Anterior cingulate cortex (tissue), 58 donors: ENCODE measurements at places on chromosomes 16 and 17.

DNA sequence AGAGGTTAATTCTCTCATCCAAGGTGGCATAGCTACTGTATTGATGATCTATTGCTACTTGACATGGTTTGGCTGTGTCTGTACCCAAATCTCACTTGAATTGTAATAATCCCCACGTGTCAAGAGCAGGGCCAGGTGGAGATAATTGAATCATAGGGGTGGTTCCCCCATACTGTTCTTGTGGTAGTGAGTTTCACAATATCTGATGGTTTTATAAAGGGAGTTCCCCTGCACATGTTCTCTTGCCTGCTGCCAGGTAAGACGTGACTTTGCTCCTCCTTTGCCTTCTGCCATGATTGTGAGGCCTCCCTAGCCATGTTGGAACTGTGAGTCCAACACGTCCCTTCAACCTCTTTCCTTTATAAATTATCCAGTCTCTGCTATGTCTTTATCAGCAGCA, 22.9 kb upstream of the CPPED1 start:
- no peak for DNase-seq

DNA sequence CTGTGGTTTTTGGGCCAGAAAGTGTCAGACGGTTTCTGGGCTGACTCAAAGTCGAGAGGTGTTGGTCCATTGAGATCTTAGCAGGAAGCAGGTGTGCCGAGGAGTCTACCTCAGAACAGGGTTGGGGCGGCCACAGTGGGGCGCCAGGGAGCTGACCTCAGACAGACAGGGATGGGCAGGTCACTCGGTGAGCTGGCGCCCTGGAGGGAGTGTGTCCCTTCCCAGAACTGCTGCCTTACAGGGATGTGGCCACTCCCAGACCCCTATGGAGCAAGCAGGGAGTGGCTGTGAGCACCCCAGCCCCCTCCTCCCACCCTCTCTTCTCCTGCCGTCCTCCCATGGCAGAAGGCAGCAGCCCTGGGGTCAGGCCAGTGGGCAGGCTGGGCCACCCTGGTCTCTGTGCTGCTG, 14.0 kb upstream of the DPEP1 start:
- no peak for DNase-seq

- DNase-seq = no peak
These were observed 57.9 kb upstream of the PLCG2 start for GRCh38 chr16:81720973-81721906.

DNA sequence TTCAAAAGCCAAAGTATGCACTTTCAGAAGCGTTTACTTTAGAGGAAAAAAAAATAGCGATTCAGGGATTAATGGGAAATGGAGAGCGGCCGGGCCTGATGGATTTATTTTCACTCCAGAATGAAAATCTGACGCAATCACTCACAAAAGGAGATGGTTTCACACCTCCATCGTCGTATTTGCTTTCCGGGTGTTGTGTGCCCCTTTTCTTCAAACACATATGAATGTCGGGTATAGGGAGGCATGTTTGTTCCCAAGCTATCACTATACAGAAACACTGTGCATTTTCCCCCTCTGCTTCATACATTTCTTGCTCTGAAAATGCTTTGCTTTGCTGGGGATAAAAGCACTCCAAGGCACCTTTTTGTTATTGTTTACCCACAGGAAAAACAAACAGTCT, 562.2 kb upstream of the ZFHX3 start:
- DNase-seq = no peak

- no peak for DNase-seq
These were observed 226.5 kb upstream of the GSE1 start for GRCh38 chr16:85386467-85387170.

- DNase-seq = no peak
These were observed 43.5 kb downstream of the CFAP20 start for GRCh38 chr16:58085584-58086251.

- no peak for DNase-seq
These were observed 4.1 kb downstream of the CYLD start for GRCh38 chr16:50745940-50746339.

DNA sequence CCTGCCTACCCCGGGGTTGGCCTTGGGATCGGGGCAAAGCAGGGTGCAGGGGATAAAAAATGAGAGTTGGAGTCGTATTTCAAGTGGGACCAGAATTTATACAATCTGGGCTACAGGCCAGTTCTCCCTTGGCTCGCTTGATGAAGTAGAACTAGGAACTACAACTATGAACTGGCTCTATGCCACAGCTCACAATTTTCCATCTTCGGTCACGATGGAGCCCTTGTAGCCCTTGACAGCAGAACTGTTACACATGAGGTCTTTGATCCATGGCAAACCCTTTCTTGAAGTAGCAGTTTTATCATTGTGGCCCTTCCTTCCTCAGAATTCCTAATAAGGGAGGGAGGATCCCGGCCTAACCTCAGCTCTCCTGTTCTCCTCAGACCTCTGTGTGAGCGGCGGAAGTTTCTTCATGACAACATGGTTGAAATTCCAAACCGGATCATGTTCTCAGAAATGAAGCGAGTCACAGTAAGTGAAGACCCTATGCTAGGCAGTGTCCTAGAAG, 17.1 kb downstream of the LIG3 start:
- DNase-seq = no peak

- no peak for DNase-seq
These were observed 238.7 kb upstream of the ELAC2 start for GRCh38 chr17:13256545-13256944.

- DNase-seq = no peak
These were observed 163.7 kb upstream of the CHMP6 start for GRCh38 chr17:80827646-80828643.

DNA sequence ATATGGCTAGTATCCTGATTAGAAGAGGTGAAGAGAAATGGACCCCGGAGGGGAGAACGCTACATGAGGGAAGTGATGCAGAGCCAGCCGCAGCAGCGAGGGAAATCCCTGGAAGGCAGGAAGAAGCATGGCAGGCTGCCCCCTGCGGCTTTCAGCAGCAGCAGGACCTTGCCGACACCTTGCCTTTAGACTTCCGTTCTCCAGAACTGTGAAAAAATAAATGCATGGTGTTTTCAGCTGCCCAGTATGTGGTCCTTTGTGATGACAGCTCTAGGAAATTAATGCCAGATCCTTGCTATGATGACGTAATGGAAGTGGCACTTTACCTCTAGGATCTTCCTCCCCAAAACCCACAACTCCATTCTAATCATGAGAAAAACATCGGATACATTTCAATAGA, 9.7 kb upstream of the ZFP1 start:
- DNase-seq = no peak

- DNase-seq = no peak
These were observed 26.5 kb downstream of the ZSWIM7 start for GRCh38 chr17:15973016-15973415.

- no peak for DNase-seq
These were observed 137.2 kb downstream of the SNX11 start for GRCh38 chr17:48244814-48245213.

- DNase-seq = no peak
These were observed 13.7 kb downstream of the TENT4B start for GRCh38 chr16:50166511-50167500.

- DNase-seq = no peak
These were observed 3.6 kb upstream of the USP7 start for GRCh38 chr16:8967132-8967821.

GRCh38 chr16:88120812-88121211, 169.6 kb downstream of the BANP start:
- DNase-seq = no peak

DNA sequence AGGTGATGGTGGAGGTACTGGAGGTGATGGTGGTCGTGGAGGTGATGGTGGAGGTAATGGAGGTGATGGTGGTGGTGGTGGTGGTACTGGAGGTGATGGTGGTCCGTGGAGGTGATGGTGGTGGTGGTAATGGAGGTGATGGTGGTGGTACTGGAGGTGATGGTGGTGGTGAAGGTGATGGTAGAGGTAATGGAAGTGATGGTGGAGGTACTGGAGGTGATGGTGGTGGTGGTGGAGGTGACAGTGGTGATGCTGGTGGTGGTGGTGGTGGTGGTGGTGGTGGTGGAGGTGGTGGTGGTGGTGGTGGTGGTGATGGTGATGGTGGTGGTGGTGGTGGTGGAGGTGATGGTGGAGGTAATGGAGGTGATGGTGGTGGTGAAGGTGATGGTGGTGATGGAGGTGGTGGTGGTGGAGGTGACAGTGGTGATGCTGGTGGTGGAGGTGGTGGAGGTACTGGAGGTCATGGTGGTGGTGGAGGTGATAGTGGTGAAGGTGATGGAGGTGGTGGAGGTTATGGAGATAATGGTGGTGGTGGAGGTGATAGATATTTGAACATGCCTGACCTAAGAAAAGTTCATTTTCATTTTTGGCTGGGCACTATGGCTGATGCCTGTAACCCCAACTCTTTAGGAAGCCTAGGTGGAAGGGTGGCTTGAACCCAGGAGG, 55.0 kb downstream of the RNF213 start:
- no peak for DNase-seq

DNA sequence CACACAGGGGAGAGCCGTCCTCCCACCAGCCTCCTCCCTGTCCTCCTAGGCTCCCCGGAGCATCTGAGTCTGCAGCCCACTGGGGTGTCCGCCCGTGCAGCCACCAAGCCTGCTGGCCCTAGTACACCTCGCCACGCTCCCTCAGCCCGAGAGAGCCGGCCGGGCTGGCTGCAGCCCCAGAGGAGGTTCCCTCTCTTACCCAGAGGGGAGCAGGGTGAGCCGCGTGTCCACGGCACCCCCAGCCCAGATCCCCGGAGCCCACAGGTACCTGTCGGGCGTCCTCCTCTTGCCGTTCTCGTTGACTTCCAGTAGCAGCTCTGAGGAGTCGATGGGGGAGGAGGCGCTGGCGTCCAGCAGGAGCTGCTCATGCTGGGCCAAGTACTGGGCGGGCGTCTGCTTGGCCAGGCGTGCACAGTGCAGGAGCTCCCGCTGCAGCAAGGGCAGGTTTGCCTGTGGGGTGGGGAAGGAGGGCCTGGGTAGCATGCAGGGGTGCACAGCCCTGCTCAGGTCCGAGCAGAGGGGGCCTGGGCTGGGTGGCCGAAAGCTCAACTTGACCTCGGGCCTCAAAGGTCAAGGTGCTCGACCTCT, 19.3 kb upstream of the PABPN1L start:
- DNase-seq = no peak

- no peak for DNase-seq
These were observed 113.8 kb downstream of the SLC39A11 start for GRCh38 chr17:72978593-72979218.

DNA sequence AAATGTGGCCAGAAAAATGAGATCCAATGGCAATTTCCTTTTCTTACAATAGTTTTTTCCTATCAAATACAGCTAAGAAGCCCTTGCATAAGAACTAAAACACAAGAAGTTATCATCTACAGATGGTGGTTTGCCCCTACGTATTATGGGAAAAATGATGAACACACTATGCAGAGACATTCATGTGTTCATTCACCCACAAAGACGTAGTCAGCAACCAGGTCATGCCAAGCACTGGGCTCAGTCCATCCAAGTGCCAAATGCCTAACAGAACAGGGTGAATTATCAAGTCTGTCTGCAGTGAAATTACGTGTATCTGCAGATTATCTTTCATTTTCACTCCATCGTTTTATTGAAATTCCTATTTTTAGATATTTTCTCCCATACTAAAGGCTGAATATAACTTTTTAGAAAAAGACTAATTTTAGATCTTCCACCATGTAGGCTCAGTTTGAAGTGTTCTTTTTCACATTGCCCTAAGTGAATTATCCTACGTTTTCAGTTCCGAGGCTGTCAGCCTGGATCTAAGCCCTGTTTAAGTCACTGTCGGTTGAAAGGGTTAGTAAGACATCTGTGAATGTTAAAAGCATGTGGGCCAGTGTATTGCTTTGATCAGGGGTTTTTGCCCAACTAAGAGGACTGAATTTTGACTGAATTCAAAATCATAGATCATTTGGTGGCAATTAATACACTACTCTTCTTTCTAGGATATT, 78.1 kb upstream of the DHX40 start:
- DNase-seq = no peak

DNA sequence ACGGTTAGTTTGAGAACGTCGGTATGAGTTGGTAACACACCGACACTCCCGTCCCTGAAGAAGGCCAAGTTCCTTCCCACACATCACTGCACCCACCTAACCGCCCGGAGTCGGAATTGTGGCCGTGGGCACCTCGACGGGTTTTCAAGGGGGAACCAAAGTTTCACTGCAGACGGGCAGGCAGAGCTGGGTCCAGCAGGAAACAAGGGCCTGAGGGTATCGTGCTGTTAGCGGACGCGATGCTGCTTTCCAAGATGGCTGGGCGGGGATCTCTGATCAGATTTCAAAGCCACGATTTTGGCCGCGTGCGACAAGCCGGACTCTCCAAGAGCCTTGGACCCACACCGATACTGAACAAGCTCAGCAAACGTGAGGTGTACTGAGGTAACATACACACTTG, 82.3 kb upstream of the DOC2B start:
- DNase-seq = no peak

DNA sequence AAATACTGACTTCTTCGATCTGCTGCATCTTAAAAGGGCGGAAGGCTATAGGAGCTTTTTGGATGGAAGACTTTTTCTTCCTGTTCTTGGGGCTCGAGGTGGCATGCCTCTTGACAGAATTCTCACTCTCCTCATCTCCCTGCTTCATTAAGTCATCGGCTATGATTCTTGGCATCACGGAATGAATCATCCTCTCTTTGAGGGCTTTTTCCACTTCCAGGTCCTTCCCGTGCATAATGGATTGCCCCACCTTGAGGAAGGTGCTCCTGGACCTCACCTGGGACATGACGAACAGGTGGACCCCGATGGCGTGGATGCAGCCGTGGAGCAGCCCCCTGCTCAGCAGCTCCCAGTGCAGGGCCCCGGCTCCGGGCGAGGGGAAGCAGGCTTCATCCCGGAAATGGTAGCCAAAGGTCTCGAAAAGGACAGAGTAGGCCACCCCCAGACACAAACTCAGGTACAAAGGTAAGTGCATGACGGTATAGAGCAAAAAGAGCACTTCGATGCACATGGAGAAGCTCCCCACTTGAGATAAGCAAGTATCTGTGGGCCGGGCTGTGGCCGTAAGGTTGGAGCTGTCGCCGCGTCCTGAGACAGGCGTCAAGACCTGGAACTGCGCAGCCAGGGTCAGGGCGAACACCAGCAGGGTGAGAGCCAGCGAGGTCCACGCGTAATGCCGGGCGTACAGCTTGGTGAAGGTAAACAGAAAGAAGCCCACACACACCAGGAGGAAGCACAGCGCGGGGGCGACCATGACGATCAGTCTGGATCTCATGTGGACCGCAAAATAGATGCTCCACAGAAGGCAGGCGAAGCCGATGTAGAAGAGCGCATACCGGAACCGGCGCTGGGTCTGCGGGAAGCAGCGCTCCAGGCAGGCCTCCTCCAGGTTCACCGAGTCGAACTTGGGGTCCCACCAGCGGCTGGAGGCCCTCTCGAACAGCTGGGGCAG, 1.7 kb downstream of the ADCY9 start:
- DNase-seq = no peak

- no peak for DNase-seq
These were observed 121.2 kb downstream of the SNX29 start for GRCh38 chr16:12097523-12098428.

GRCh38 chr16:84884596-84885341, 65.0 kb downstream of the CRISPLD2 start:
- peak; percentile 62 for DNase-seq

- no peak for DNase-seq
These were observed 1.8 kb downstream of the ST3GAL2 start for GRCh38 chr16:70437017-70437581.
